ENCODE measurements at places on chromosomes 3 and 15.

DNA sequence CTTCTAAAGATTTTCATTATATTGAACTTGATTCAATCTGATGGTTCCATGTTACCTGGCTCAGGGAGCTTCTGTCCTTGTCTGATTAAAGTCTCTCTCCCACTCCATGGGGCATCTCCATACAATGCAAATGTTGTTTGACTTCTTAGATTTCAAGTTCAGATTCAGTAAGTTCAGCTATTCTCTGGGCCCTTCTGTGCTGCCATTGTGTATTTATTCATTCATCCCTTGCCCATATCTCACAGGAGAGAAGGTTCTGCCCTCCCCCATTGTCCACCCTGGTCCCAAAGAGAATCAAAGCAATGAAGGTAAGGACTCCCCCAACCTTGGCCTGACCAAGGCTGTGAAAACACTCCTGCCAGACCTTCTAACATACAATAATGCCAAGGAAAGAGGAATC lies 669.9 kb downstream of the MAGI1 start:
- DNase-seq: no peak

DNA sequence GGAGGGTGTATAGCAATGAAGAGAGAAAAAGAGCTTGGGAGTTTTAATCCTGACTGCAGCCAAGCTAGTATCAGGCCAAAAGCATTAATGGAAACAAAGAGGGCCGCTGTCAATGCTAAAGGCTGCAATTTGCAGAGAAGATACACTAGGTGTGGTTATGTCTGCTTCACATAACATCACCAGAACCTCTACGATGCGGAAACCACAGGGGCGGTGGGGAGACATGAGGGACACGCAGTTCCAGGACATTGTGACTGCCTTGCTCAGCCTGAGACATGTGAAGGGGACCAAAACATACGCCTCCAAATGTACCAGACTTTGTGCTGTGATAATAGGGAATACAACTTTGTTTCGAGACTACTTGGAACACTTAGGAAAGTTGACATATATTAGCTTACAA lies 88.4 kb downstream of the APBA2 start:
- DNase-seq: no peak

DNA sequence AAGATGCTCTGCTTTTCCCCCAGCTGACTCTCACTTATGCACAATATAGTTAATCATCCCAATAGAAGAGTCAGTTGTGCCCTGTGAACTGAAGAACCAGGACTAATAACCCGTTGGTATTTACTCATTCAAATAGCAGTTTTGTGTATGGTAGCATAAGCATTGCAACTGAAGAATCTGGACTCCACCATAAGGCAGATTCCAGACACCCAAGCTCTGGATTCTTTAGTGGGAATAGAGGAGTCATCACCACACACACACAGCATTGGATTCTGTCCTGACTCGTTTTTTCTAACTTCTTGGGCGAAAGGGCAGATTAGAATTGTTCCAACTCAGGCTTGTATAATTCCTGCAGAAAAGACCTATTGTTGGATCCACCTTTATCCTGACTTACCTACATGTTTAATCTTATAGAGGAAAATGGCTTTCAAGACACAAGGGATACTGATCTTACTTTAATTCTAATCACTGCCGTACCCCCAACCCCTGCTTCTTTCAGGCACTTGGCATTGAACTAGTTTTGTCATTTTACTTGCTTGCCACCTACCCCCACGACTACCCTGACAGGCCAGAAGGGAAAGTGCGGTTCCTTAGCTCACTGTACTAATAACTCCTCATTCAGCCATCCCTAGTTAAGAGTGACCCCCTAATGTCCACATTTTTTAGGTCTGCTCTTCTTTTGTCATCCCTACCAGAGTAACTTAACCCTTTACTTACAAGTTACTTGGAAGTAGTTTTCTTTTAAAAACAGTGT lies 42.3 kb downstream of the NKIRAS1 start:
- DNase-seq: no peak

DNA sequence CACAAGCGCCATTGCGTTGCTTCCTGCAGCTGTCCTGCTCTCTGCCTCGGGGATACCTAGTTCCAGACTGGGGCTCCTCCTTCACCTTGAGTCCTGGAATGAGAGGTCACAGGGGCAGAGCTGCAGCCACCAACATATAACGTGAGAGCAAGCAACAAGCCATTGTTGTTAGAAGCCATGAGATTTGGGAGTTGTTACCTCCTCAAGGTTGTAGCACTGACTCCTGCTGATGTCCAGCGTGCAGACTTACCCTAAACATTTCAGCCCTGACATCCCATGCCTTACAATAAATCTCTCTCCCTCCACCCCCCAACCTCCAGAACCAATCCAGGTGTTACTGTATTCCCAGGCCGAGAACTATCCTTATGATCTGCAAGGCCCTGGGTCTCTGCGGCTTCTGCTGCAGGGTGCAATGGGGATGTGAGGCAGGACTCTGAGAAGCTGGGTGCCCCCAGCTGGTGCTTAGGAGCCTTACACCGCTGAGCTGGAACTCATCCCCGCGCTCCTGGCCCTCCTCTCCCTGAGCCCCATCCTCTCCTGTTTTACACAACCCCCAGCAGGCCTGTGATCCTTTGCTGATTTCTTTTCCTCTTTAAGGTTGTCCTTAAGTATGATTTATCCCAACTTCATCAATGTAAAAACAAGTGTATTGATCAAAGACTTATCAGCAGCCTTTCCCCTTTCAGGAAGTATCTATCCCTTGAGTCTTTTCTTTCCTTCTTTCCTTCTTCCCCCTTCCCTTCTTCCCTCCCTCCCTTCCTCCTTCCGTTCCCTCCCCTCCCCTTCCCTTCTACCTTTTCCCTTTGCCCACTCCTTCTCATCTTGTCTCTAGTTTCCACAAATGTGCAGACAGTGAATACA lies 84.2 kb upstream of the ABHD2 start:
- DNase-seq: no peak

- DNase-seq: no peak
Measured at GRCh38 chr15:69474291-69474690, 21.7 kb downstream of the RPLP1 start.

DNA sequence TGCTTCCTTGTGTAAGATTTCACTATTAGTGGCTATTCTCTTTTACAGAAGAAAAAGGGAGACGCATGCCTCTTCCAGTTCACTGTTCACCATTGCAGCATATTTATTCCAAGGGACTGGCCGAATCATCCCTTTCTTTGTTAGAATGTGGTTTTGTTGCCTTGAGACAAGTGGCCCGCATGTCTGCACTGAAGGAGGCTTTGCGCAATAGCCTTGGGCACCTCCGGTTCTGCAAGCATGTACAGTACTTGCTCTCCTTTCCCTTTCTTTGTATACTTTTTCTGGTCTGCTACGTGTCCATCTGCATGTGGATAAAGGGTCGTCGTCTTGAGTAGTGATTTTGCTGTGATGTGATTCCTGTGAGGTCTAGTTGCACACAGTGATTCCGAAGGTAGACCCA lies 43.0 kb downstream of the FLNB start:
- DNase-seq: no peak

DNA sequence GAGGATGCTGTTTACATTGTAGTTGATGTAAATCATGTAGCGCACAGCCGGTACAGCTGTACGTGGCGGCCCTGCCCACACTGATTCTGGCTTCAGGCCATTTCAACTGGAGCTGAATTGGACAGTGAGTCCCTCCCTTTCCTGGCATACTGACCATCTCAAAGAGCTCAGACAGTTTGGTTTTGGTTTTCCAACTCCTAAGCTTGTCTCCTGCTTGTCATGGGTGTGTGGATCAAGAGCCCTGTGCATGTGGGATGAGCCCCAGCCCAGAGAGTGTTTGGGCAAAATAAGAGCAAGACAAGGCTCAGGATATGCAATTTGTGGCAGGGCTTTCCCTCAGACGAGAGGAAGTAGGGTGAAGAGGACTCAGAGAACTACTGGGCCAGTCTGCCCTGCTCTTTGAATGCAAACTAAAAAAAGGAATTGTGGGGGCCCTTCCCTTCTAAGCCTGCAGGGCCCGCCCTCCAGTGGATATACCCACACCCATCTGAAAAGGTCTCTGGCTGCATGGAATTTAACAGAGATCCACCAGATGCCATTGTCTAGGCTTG lies 13.3 kb downstream of the ITGA11 start:
- DNase-seq: no peak

GRCh38 chr3:126287536-126288241 lies 69.5 kb downstream of the KLF15 start:
- no peak for DNase-seq

DNA sequence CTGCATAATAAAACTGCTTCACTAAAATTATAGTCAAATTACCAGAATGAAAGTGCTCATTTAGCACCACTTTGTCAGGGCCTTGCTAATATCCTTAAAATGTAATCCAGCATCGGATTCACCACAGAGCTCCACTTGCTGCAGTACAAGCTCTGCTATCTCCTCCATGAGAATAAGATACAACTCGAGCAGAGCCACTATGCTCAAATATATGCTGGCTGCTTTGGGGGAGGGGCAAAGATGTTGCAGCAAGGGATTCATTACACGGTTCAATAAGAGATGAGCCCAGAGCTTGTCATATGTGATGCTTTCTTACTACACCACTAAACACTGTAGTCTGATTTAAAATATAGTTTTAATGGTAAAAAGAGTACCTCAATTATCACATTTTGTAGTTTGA lies 72.2 kb downstream of the DLG1 start:
- no peak for DNase-seq

DNA sequence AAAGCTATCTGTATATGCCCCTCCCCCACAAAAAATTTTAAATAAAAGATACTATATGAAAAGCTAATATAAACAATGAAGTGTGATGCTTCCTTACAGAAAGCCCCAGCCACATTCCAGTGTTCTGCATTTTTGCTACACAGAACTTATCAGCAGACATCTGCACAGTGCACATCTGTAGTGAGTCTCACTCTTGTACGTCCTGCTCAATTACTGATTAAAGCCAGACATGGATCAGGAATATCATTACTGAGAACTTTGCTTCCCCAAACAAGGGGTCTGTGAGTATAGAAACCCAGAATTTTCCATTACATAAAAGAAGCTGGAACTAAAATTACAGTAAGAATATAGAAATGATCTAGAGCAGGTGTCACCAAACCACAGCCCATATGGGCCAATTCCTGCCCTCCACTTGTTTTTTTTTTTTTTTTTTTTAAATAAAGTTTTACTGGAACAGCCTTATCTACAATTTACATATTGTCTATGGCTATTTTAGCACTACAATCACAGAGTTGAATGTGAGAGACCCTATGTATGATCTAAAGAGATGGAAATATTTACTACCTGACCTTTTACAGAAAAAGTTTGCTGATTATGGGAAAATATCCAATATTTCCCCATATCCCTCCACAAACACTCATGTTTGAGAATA lies 45.7 kb downstream of the UBP1 start:
- DNase-seq: no peak

GRCh38 chr3:53144862-53145712 lies 14.9 kb upstream of the RFT1 start:
- DNase-seq: no peak

- DNase-seq: no peak
Measured at GRCh38 chr15:85536341-85536740, 155.9 kb downstream of the AKAP13 start.
